Fibroblast of lung (primary cell): ENCODE measurements at places on chromosomes 13 and 19.

DNA sequence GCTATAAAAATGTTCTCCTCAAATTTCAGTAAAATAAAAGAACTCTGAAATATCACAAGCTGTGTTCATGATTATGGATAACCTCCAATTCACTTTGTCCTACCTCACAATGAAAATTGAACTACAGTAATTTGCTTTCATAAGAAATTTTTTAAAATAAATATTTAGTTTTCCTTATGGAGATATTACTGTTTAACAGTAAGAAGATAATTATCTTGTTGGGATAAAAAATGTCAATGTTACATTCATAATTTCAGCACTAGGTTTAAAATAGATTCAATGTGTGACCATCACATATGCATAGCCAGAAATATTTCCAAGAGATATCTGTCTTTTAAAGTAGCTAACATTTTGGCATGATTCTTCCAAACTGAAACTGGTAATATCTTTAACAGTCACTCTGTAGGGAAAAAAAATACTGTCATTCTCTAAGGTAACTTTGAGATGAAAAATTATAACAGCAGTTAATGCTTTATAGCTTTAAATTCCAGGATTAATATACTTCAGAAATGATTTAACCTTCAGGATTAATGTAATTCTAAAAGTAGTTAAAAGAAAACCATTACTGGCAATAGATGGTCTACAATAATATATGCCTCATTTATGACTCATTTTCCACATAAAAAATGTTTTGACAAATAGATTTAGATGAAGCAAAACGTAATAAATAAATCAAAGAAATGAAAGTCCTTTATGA, 91.3 kb downstream of the SPRY2 start:
- no peak for DNase-seq

- no peak for DNase-seq
These were observed 35.3 kb downstream of the SOX1 start for GRCh38 chr13:112102243-112102642.

GRCh38 chr13:73292127-73292526, 233.3 kb downstream of the KLF5 start:
- DNase-seq: no peak

- no peak for DNase-seq
These were observed 254.4 kb upstream of the KLF12 start for GRCh38 chr13:74388626-74389025.
